HuH-7 (cell line): ENCODE measurements at places on chromosomes 4 and X.

DNA sequence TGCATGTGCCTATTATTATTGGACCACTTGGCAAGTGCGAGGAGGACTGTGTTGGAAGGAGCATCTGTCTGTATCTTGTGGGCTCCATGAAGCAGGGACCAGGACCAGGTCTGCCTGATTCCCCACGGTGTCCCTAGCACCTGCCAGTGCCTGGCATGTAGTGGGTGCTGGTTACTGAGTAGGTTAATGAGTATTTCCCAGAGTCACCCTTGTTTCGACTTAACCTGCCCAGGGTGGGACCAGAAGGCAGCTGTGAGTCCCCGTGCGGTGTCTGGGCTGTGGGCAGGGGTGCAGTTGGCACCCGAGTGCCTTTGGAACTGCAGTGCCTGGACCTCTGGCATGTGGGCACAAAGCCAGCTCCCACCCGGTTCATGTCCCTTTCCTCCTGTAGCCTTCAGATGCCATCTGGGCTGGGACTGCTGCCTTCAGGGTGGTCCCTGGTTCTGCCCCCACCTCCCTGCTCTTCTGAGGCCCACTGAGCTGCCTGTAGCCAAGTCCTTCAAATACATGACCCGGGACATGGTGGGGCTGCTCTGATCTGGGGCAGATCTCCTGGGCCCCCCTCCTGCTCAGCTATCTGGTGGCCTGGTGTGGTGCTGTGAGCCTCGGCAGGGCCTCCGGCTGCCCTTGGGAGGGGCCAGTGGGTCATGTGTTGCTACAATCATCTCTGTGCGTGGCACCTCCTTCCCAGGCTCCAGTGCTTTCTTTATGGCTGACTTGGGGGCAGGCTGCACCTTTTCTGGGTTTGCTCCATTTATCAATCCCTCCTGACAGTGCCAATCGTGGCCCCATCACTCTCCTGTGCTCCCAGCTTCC lies 53.0 kb upstream of the SORCS2 start:
- no peak for DNase-seq

DNA sequence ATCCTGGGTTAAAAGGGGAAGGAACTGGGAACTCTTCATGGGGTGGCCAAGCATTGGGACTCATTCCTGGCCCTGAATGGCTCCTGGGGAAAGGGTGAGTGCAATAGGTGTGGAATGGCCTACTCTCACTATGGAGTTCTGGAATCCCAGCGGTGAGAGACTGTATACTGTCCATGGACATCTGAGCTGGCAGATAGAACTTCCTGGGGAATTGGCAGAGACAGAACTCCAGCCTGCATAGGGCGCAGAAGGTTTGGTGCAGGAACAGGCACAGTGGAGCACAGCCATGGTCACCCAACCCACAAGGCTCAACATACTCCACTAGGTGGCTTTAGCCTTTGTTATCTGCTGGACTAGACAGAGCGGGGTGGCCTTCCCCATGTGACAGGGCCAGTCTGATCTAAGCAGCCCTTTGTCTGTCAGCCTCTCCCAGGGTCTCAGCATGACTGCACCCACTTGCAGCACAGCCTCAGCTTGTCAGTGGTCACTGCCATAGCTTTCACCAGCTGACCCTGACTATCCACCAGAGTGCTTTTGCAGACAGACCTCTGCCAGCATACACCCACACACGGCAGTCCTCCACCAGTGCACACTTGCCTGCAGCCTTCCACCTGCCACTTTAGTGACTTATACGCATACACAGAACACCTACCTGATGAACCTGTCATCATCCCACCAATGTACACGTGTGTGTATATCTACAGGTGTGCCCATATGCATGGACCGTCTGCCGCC lies 48.4 kb downstream of the TECRL start:
- no peak for DNase-seq

DNA sequence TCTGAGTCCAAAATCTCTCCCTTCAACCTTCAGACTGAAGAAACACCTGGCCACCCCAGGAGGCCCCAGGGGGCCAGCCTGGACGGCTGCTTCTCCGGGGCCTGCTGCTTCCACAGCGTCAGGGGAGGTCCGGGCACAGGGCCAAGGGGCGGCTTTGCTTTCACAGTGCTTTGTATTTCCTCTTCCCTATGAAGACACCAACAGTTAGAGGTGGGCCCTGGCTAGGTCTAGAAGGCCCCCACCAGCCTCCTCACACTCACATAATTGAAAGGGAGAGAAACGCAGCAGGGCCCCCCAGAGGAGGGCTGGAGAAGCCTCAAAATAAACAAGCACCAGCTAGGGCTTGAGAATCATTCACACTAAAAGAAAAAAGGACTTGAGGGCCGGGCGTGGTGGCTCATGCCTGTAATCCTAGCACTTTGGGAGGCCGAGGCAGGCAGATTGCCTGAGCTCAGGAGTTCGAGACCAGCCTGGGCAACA lies 17.8 kb downstream of the SCD5 start:
- peak; percentile 36 for DNase-seq

DNA sequence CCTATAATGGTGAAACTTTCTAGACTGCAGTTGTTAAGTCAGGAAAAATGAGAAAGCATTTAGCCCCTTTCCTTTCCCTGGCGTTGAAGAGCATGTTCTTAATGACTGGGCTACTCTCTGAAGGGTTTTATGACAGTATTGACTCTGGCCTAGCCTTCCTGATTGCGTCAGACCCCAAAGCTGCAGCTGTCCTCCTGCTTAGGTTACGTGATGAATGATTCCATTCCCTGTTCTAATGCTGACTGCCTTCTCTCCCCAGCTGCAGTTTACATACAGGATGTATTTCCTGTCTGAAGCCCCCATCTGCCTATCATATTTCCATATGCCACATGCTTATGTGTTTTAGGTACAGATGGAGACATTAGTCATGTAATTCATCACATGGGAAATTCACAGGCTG lies 105.8 kb upstream of the EGFL6 start:
- peak; percentile 34 for DNase-seq

GRCh38 chr4:144901141-144901540 lies 196.9 kb downstream of the ANAPC10 start:
- DNase-seq = no peak

DNA sequence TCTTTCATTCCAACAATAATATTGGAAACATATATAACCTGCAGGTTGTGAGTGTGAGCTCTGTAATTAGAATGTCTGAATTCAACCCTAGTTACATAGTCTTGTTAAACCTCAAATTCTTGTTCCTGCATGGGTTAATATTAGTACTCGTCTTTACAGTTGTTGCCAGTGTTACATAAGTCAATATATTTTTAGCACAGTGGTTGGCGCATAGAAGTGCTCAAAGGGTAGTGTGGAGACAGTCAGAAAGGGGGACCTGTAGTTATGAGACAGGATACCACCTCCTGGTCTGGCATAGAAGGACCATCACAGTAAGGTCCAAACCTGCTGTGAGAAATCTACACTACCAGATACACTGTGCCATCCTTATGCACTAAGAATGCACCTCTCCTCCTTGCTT lies 1045.9 kb upstream of the SLIT2 start:
- DNase-seq = no peak

DNA sequence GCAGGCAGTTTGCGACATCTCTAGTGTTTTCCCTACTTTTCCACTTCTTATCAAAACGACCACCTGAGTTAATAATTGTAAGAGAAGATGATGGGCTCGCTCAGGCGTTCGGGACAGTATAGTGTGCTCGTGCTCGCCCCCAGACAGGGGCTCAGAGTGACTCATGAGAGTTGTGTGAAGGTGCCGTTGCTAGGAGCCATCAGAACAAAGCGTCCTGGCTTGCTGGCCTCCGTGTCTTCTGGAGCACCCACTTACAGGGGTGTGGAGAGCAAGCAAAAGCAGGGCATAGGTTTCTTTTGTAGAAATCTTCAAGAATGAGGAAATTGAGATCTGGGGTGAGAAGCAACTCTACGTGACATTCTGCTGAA lies 73.0 kb upstream of the ADGRG2 start:
- DNase-seq = no peak

GRCh38 chr4:88702782-88703181 lies 5.2 kb upstream of the NAP1L5 start:
- no peak for DNase-seq

DNA sequence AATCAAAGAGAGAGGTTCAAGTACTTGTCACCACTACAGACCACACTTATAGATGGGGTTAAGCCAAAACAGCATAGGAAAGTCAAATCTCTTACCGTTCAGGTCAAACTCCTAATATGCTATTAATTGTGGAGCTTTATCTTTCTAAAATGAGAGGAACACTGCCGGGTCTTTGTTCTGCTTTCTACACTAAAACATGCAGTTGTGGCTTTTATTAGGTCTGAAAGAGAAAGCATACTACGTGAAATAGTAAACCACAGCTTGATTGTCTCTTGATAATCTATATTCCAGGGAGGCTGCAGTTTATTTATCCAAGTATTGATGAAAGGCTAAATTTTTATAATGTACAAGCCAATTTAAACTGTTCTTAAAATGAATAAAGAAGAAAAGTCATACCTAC lies 12.3 kb upstream of the INPP4B start:
- DNase-seq = no peak

DNA sequence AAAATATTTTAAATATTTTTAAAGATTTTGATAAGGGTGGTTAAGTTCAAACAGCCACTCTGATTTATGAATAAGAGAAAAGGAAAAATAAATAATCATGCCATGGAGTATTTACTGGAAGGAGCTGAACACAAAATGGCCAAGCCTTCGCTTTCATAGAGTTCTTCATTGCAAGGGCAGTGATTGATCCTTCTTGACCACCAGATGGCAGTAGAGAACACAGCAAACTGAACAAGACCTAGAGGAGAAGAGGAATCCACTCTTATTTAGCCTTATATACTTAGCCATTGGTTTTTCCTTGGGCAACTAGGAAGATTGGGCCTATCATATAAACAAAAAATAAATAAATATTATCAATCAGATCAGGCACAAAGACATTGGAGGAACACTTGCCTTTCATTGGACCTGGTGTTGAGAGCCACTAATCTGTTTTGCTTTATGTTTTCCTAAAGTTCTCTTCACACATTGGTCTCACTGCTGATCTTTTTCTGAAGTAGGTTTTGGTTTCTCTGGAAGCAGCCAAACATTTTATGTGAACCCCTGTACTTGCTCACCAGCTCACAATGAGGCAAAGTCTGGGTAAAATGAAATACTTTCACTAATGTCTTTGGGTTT lies 58.1 kb upstream of the PARM1 start:
- DNase-seq = peak; percentile 13

- no peak for DNase-seq
These were observed 63.6 kb downstream of the IRF2 start for GRCh38 chr4:184410748-184411147.

- DNase-seq = no peak
These were observed 222.5 kb downstream of the MGST2 start for GRCh38 chr4:139887962-139888735.

GRCh38 chrX:11664211-11665167 lies 1.2 kb downstream of the ARHGAP6 start:
- no peak for DNase-seq

DNA sequence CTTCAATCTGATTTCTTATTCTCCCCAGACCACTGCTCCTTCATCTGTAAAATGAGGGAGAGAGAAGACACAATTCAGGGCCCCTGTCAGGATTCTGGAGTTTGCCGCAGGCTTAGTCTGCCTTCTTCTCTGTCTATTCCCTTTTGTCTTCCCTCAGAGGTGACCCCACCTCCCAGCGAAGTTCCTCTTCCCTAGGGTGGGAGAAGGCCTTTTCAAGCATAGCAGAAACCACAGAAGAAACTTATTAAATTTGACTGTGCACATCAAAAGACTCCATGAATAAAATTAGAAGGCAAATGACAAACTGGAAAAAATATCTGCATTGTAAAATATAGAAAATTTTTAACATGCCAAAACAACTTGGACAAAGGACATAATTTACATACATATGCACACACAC lies 148.8 kb downstream of the HNRNPD start:
- no peak for DNase-seq

DNA sequence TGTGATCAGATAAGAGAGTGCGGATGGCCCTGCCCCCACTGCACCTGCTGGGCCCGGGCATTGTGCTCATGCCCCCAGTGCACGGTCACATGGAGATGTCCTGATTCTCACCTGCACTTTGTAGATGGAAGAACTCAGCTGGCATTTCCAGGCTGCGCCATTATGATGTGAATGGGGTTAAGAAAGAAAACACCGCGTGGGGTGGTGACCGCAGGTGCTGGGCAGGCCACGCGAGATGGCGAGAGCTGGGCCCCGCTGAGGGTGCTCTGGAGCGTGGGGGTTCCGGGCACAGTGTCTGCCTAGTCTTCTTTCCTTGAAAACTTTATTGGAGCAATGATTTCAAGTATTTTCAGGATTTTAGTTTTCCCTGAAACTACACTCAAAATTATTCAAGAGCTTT lies 17.8 kb upstream of the HGFAC start:
- no peak for DNase-seq

DNA sequence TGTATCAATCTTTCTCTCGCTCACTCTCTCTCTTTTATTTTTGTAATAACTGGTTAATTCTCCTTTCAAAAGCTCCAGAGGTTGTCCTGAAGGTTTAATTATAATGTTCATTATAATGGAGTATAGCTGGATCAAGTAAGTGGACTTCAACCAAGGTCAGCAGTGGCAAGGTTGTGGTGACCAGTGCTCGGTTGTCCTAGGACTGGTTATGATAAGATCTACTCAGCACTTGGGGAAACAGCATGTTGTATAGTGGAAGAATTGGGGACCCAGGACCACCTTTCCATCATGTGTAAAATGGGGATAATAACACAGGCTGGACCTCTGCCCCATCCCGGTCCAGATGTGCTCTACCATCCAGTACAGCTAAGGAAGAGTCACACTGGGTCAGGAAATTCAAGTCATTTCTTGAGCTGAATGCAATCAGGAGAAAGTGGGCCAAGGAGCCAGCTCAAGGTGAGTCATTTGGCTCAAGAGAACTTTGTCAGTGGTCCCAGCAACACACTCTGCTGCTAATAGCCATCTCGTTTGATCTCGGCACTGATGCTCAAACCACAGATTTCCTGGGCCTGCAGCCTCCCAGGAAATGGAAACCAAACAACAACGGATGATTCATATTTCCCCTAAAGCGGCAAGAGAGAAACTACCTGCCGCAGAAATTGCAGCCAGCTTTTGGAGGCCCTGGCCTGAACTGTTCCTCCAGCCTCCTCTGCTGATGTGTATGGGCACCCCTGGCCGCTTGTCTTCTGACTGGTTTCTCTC lies 123.6 kb upstream of the RBPJ start:
- DNase-seq = no peak

GRCh38 chr4:73129319-73129718 lies 59.8 kb upstream of the COX18 start:
- DNase-seq = no peak

- no peak for DNase-seq
These were observed 134.0 kb upstream of the MAP9 start for GRCh38 chr4:155510771-155511170.

DNA sequence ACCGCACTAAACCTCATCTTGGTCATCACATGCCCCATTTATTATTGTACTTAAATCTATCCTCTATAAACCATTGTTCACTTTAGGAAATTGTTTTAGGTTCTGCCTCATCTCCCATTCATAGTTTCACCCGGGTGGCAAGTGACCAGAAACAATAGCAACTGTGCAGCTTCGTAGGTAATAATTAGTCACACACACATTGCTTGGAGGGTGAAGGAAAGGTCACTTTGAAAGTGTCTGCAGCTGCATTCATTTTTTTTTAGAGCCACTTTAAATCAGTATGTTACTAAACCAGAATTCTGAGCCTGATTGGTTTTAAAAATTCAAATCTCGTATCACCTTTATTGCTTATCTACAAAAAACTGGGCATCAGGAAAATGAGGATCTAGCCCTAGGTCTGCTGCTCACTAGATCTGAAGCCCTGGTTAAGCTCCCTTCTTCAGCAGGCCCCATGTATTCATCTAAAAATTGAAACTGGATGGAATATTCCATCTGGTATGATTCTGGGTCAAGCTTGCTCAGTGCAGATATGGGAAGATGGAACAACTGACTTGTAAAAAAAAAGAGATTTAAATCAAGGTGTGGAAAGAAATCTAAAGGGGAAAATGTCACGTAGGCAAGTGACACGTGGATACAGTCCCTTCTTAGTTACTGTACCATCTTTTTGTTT lies 62.4 kb downstream of the LIMCH1 start:
- DNase-seq = no peak
